ENCODE measurements at places on chromosomes 5 and 9. TPM values are rescaled to one million over a fixed set of nuclear protein-coding genes. Genes with fewer than 3 reads are reported as not detected.

- H3K4me3 ChIP-seq, result peak overlapping the region; percentile 22
- H3K36me3 ChIP-seq, result no peaks in the 10 kb centered on the region
- H3K27me3 ChIP-seq, result no peaks in the 10 kb centered on the region
- DNase-seq, result peak; percentile 89
- peak overlapping the region; percentile 64 for H3K27ac ChIP-seq
These were observed 40.7 kb upstream of the HSD17B4 start for GRCh38 chr5:119411361-119412278.

GRCh38 chr9:69931340-69931739, 110.7 kb downstream of the CFAP95 start:
- no peaks in the 10 kb centered on the region for H3K27me3 ChIP-seq
- no peak overlapping the region for H3K4me3 ChIP-seq
- H3K36me3 ChIP-seq, result no peaks in the 10 kb centered on the region

Gene CDKN2B-AS1
- total RNA-seq, result 1.2 TPM

Gene WNT8A
- total RNA-seq, result not detected

GRCh38 chr5:95823738-95824609, 1.4 kb upstream of the GLRX start:
- no peak for DNase-seq
- H3K27ac ChIP-seq, result peak overlapping the region; percentile 94
- H3K27me3 ChIP-seq, result no peaks in the 10 kb centered on the region
- no peaks in the 10 kb centered on the region for H3K36me3 ChIP-seq

DNA sequence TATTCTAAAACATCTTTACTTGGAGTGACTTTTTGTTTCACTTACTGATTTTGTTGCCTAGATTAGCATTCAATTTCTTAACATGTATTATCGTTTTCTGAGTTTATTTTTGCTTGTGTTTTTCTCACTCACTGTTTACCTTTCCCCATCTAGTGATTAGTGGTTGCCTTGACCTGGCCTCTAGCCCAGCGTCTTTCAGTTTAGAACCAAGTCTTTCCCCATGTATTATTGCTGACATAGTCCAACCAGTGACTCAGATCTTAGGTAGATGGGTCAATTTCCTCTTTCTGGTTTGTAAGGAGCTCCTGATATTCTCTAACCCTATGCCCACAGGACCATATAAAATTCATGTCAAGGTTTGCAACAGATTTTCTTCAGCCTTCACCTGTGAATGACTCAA, 135.5 kb downstream of the PRR16 start:
- H3K4me1 ChIP-seq, result no peaks in the 10 kb centered on the region
- no peak for DNase-seq
- no peak overlapping the region for H3K27ac ChIP-seq

DNA sequence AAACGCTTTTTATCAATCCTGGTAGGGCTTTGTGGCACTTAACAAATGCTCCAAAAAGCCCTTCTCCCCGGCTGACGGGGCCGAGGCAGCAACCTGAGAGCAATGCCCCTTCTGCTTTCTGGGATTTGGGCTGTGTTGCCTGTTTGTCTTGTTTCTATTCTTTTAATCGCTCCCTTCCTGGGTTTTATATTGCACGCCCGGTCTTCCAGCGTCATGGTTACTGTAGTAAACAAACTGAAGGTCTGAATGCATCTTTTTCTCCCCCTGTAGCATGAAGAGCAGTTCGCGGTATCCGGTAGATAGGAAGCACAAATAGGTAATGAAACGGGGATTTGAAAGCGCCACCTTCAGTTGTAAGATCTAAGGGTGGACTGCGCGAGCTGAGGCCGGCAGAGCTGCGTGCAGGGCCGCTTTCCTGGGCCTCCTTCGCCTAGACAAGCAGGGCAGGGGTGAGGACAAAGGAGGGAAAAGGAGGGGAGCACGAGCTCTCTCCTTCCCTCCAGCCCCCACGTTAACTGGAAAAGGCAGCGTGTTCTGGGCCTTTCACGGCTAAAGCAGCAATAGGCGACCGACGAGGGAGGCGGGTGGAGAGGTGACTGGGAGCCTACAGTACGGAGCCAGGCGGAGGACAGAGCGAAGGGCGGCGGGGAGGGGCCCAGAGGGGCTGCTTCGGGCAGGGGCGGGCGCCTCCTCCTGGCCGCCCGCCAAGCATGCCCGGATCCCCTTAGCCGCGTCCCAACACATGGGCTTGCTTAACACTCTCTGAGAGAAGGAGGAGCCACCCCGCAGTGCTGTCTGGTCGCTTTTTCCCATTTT, 49.3 kb upstream of the ZNF366 start:
- no peaks in the 10 kb centered on the region for H3K36me3 ChIP-seq
- no peak overlapping the region for H3K4me3 ChIP-seq
- no peaks in the 10 kb centered on the region for H3K27me3 ChIP-seq
- H3K4me1 ChIP-seq, result no peaks in the 10 kb centered on the region

Data from lung (tissue), 17 donors.